ENCODE measurements at places on chromosomes 1 and 21.
A peak's percentile ranks its signal among the peaks of the same experiment; 100 is the strongest.

- DNase-seq, result no peak
Observed at GRCh38 chr1:36965275-36966159, 68.8 kb downstream of the GRIK3 start.

DNA sequence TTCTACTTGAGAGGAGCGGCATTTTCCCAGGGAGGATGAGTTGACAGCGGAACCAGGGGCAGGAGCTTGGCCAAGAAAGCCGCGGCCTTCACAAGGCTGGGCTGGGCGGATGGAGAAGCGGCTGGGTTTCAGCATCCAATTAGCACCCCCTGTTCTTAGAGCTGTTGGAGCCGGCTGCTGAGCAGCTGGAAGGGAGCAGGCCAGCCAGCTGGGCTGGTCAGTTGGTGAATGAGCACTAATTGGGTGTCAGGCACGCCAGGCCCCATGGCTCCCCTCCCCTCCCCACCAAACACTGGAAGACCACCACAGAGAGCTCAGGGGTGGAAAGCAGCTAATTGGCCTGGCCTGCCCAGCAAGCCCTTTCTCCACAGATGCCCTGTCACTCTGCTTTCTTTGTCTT is 245.6 kb downstream of the RRAGC start:
- DNase-seq, result peak; percentile 54

GRCh38 chr1:106746448-106747085 is 309.9 kb upstream of the PRMT6 start:
- DNase-seq, result no peak

DNA sequence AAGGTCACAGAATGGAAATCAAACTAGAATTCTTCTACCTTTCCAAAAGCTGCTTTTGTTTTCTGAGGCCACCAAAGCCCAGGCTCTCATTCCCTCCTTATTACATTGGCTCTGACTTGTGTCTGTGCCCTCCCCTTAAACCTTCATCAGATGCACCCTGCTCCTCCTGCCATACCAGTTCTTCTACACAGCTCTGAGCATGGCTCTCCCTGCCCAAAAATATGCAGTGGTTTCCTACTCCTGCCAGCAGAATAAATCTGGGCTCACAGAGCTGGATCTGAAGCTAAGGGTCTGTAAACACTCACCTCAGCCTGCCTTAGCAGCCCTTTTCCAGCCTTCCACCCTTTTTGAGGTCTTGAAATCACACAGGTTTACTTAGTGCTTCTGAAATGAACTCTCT is 55.0 kb downstream of the TTC3 start:
- no peak for DNase-seq
